Tibial artery (tissue), 4 donors: ENCODE measurements at places on chromosomes 3 and 15.
A peak's percentile ranks its signal among the peaks of the same experiment; 100 is the strongest.

GRCh38 chr3:48634661-48635221 lies 520 bp downstream of the SLC26A6 start:
- H3K27me3 ChIP-seq = no peaks in the 10 kb centered on the region
- peaks cover 37% of the 10 kb centered on the region for H3K36me3 ChIP-seq
- H3K27ac ChIP-seq = peak overlapping the region; percentile 83
- peak; percentile 86 for DNase-seq

GRCh38 chr3:112773864-112774263 lies 72.8 kb downstream of the CD200R1L start:
- no peaks in the 10 kb centered on the region for H3K36me3 ChIP-seq
- peaks cover 13% of the 10 kb centered on the region for H3K4me1 ChIP-seq
- no peak overlapping the region for H3K27ac ChIP-seq
- no peak overlapping the region for H3K4me3 ChIP-seq

DNA sequence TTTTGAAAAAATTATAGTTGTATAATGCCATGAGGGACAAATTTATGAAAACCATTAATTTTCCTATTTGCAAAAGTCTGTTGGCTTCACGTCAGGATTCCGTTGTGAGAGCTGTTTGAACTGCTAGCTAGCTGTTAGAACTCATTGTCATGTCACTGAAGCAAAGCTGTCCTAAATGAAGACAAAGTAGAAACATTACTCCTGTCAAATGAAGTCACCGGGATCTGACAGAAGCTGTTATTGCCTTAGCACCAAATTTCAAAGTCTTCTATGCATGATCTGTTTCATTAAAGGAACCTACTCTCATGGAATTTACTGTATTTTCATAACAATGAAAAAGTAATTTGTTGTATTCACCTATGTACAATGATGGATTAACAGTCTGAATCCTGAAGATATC lies 479.8 kb downstream of the PLOD2 start:
- no peak for DNase-seq
- H3K27me3 ChIP-seq = no peaks in the 10 kb centered on the region
- H3K4me3 ChIP-seq = no peak overlapping the region
- no peaks in the 10 kb centered on the region for H3K4me1 ChIP-seq

GRCh38 chr15:59388670-59389069 lies 16.0 kb upstream of the MYO1E start:
- no peak overlapping the region for H3K27ac ChIP-seq
- DNase-seq = no peak
- H3K4me3 ChIP-seq = no peak overlapping the region
- peaks cover 9% of the 10 kb centered on the region for H3K36me3 ChIP-seq
- H3K27me3 ChIP-seq = no peaks in the 10 kb centered on the region
- peaks cover 6% of the 10 kb centered on the region for H3K4me1 ChIP-seq

GRCh38 chr3:48563382-48563918 lies at the start of gene UCN2:
UCN2 (minus strand) TSS chr3:48563781; CDS start chr3:48563124, 657 bp downstream.
- H3K27ac ChIP-seq = no peak within 1 kb of the TSS
- no peak for DNase-seq
- H3K4me3 ChIP-seq = no peak within 1 kb of the TSS
- H3K4me1 ChIP-seq = no peaks in the 10 kb centered on the region
- H3K27me3 ChIP-seq = no peaks in the 10 kb centered on the region

DNA sequence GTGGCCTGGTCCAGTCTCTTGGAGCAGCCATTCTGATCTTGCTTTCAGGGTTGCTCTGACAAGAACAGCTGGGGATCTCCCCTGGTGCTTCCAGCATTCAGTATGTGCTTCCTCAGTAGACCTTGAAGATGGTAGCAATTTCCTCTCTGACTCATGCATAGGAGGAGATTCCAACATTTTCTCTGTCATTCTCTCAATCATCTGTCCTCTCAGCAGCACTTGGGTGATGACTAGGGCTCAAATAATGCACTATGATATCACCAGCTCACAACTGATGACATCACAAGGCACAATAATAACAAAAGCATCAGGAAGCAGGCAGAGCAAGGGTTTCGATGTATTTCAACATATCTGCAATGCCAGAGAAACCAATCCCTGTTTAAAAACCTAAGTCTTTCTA lies 52.7 kb downstream of the NFKBIZ start:
- no peak overlapping the region for H3K4me3 ChIP-seq
- no peaks in the 10 kb centered on the region for H3K27me3 ChIP-seq
- no peak for DNase-seq
- H3K4me1 ChIP-seq = no peaks in the 10 kb centered on the region
- H3K36me3 ChIP-seq = no peaks in the 10 kb centered on the region

DNA sequence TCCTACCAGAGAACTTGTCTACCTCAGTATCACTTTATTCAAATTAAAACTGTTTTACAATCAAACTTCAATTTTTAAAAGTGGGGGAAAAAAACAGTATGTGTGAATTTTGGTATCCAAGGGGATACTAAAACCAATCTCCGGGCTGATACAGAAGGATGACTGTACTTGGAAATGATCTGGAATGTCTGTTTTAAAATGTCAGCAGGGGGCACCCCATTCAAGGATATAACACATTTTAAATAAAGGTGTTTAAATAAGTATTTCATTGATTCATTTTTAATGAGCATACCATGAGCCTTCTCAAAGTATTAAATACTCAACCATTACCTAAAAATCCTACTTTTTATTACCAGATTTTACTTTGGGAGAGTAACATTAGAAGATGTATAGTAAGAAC lies 67.9 kb downstream of the ULK4 start:
- no peaks in the 10 kb centered on the region for H3K4me1 ChIP-seq
- H3K4me3 ChIP-seq = no peak overlapping the region
- DNase-seq = no peak
- H3K27me3 ChIP-seq = no peaks in the 10 kb centered on the region
- H3K36me3 ChIP-seq = no peaks in the 10 kb centered on the region

DNA sequence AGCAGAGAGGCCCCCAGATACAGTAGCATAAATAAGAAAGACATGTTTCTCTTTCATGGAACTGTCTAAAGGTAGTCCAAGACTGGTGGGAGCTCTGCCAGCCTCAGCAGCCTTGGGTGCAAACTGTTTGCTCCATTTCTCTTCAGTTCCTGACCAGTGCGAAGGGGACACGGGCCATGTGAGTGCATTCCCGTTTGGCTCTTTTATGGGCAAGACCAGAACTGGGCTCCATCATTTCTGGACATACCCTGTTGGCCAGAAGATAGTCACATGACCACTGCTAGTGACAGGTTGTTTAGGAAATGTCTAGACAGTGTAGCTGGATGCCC lies 45.5 kb downstream of the CHCHD6 start:
- peaks cover 22% of the 10 kb centered on the region for H3K4me1 ChIP-seq
- H3K4me3 ChIP-seq = no peak overlapping the region
- no peak for DNase-seq
- H3K27me3 ChIP-seq = no peaks in the 10 kb centered on the region
- no peak overlapping the region for H3K27ac ChIP-seq

DNA sequence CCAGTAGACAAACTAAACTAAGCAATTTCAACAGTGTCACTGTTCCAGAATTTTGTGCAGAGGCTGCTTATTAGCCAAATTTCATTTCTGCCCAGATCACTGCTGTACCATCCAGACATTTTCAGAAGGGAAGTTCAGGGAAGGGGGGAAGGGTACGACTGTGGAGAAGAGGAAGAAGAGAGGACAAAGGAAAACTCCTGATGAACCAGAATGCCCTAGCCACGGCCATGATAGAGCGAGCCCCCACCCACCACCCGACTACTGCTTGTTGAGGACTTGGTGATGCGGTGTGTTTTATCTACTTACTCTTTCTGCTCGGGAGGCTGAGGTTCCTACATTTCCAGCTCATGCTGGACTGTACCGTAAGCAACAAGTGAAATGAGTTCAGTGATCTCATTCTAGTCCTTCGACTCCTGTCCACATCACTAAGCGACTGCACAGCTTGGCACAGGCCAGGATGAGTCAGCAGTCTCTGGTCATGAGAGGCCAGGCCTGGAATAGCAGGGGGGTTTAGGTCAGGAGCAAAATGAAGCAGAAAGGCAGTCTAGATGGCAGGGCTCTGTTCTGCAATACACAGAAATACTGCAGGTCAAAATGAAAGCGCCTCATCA lies 330.8 kb downstream of the TIGIT start:
- H3K27ac ChIP-seq = peak overlapping the region; percentile 75
- DNase-seq = peak; percentile 98
- no peaks in the 10 kb centered on the region for H3K36me3 ChIP-seq
- no peaks in the 10 kb centered on the region for H3K27me3 ChIP-seq

DNA sequence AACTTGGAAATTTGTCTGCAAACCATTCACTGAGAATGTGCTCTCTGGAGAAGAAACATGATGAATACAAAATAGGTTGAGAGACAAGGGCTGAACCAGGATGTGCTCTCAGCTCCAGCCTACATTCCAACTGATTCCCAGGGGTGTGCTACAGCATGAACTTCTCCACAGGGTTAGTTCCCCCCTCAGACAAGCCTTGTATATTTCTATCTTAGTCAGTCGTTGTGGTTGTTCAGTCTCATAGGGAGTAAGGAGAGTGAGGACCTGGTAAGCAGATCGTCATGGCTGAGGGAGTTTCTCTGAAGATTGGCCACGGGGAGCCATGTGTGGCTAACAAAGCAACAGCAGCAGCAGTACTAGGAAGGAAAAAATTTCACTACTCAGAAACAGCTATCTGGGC lies 919.7 kb upstream of the CADM2 start:
- no peaks in the 10 kb centered on the region for H3K4me1 ChIP-seq
- H3K27me3 ChIP-seq = no peaks in the 10 kb centered on the region
- no peak overlapping the region for H3K27ac ChIP-seq
- no peaks in the 10 kb centered on the region for H3K36me3 ChIP-seq

DNA sequence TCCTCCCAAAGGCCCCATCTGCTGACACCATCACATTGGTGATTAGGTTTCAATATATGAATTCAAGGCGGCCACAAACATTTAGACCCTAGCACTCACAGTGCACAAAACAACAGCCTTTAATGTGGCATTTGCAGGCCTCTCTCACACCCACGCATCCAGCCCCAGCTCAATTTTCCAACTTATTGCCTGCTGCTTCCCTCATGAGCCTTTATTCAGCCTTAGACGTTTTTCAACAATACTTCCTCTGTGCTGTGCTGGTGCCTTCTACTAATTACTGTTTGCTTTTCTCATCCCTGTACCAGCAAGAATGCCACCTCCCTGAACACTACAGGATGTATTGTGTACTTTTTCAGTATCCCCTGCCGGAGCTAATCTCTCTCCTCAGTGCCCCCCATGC lies 334.6 kb downstream of the GABRB3 start:
- H3K4me1 ChIP-seq = no peaks in the 10 kb centered on the region
- no peaks in the 10 kb centered on the region for H3K27me3 ChIP-seq
- no peaks in the 10 kb centered on the region for H3K36me3 ChIP-seq
- H3K4me3 ChIP-seq = no peak overlapping the region

GRCh38 chr3:34856081-34856947 lies 783.0 kb upstream of the ARPP21 start:
- no peak for DNase-seq
- H3K4me1 ChIP-seq = peaks cover 9% of the 10 kb centered on the region
- H3K27me3 ChIP-seq = no peaks in the 10 kb centered on the region
- H3K36me3 ChIP-seq = no peaks in the 10 kb centered on the region

DNA sequence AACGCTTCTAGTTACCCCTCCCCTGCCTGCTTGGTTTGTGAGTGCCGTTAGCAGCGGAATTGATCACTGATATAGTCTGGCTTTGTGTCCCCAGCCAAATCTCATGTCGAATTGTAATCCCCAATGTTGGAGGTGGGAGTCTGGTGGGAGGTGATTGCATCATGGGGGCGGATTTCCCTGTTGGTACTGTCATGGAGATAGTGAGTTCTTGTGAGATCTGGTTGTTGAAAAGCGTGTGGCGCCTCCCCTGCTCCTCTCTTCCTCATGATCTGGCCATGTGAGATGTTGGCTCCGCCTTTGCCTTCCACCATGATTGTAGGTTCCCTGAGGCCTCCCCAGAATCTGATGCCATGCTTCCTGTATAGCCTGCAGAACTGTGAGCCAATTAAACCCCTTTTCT lies 47.3 kb upstream of the PGPEP1L start:
- no peak overlapping the region for H3K4me3 ChIP-seq
- DNase-seq = no peak
- no peaks in the 10 kb centered on the region for H3K4me1 ChIP-seq
- no peak overlapping the region for H3K27ac ChIP-seq
- H3K36me3 ChIP-seq = no peaks in the 10 kb centered on the region
- no peaks in the 10 kb centered on the region for H3K27me3 ChIP-seq

GRCh38 chr15:84960391-84961113 lies 21.1 kb upstream of the PDE8A start:
- no peak overlapping the region for H3K27ac ChIP-seq
- H3K27me3 ChIP-seq = no peaks in the 10 kb centered on the region
- no peak for DNase-seq
- peaks cover 2% of the 10 kb centered on the region for H3K4me1 ChIP-seq
- no peaks in the 10 kb centered on the region for H3K36me3 ChIP-seq
- H3K4me3 ChIP-seq = no peak overlapping the region

- H3K27me3 ChIP-seq = no peaks in the 10 kb centered on the region
- no peak for DNase-seq
- no peaks in the 10 kb centered on the region for H3K4me1 ChIP-seq
- H3K27ac ChIP-seq = no peak within 1 kb of the TSS
- H3K4me3 ChIP-seq = no peak within 1 kb of the TSS
These were observed at the start of gene COL6A5 for GRCh38 chr3:130345487-130346079. COL6A5 (plus strand) TSS chr3:130345672; CDS start chr3:130373639, 27,967 bp downstream.
